Diencephalon (tissue), 1 donor: ENCODE measurements at places on chromosomes 5 and 9. TPM values are rescaled to one million over a fixed set of nuclear protein-coding genes. Genes with fewer than 3 reads are reported as not detected.

The PPP2R2B gene
- 134 TPM for total RNA-seq

The PCSK1 gene
- total RNA-seq, result 19.1 TPM

The SIT1 gene
- not detected for total RNA-seq

The TMED9 gene
- total RNA-seq, result 44.8 TPM

The SH3GLB2 gene
- total RNA-seq, result 66.4 TPM

The WDR38 gene
- 2.1 TPM for total RNA-seq

The IFT74 gene
- total RNA-seq, result 22.6 TPM

The SYNPO gene
- total RNA-seq, result 6.0 TPM

The C6 gene
- total RNA-seq, result 1.6 TPM

The ENTREP1 gene
- 7.8 TPM for total RNA-seq

The MZB1 gene
- not detected for total RNA-seq

The CCDC183 gene
- total RNA-seq, result 2.5 TPM

The F2RL2 gene
- 1.2 TPM for total RNA-seq

The NRARP gene
- 5.8 TPM for total RNA-seq

The GMCL2 gene
- total RNA-seq, result not detected

The CBY3 gene
- 0.46 TPM for total RNA-seq

The GRM6 gene
- 0.23 TPM for total RNA-seq

The TRIM36 gene
- 102 TPM for total RNA-seq

The TLX3 gene
- total RNA-seq, result not detected

The GCNT4 gene
- 0.92 TPM for total RNA-seq

The AQP7 gene
- not detected for total RNA-seq

The PRLR gene
- 4.6 TPM for total RNA-seq

The HAPLN1 gene
- 15.9 TPM for total RNA-seq
